ENCODE measurements at places on chromosomes 5 and 9.

DNA sequence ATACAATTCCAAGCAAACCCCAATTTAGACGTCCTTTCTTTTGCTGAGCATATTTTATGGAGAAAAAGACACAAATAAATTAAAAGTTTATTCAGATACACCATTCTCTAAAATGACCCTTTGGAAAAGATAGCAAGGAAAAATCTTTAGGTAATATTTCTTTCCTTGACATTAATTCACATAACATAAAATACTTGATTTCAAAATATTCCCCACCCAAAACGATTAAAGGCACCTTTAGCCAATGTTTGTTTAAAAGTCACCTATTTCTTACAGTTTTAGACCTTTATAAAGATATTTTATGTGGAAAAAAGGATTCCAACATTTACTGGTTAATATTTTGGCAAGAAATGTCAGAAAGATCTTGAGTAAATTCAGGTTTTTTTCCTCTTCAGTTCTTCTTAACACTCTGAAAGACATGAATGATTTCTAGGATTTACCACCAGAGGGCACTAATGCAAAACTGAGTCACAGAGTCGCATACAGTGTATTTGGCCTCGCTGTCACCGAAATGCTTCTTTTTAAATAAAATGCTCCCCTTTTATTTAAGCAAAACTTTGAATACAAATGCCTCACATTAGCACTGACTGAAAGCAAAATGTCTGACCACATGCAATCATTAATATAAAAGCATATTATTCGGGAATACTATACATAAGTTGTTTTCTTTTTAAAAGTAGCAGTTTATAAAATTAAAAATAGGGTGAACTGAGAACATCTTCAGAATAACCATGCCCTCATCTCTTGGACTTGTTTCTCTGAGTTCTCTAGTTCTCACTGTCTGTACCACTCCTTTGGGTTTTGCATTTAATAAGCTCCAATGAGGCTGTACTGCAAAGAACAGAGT is 122.5 kb downstream of the SLC1A3 start:
- peak; percentile 85 for DNase-seq

DNA sequence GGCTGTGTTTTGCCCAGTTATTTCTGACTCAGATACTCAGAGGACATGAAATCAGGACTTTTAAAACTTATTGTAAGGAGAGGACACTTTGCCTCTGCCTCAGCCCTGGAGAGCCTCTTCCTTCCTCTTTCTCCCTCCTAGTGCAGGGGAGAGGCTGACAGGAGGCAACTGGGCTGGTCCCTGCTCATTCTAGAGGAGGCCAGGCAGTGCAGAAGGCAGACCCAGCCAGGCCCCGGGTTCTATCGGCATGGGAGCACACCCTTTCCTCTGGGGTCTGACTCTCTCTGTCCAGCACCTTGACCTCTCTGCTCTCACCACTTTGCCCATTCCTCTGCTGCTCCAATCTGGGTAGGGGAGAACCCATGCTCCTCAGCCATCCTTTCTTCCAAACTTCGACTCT is 16.0 kb upstream of the SMIM32 start:
- peak; percentile 72 for DNase-seq

GRCh38 chr5:170262061-170263045 is 29.6 kb downstream of the C5orf58 start:
- DNase-seq = no peak

DNA sequence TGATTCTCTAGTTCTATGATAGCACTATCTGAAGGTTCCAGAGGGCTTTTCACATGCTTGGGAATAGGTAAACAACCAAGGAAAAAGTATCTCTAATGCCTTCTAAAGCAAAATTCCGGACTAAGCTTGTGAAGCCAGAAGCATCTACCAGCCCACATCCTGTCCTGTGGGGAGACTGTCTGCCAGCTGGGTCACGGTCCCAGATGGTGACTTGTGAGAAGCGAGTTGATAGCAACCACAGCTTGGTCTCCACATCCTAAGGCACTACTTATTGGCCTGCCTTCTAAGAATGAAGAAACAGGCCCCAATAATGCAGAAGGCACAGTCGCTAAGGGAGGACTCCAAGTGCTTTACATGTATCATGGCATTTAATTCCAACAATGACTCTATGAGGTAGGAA is 184.1 kb upstream of the ADRA1B start:
- no peak for DNase-seq

- no peak for DNase-seq
These were observed 17.1 kb downstream of the FCN2 start for GRCh38 chr9:134897584-134898170.

DNA sequence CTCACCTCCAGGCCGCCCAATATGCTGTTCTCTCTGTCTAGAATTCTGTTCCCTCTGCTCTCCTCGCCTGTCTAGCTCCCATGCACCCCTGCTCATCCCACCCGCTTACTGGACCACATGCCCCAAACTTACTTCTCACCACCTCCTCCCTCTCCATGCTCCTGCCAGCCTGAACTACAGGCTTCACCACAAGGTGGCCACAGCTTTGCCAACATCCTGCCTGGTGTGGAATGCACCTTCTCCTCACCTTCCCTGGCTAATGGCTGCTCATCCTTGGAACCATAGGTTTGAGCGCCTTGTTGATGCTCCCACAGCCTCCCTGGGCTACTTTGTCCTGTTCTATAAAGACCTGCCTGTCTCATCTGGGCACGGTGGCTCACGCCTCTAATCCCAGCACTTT is 9.6 kb downstream of the LAMC3 start:
- no peak for DNase-seq

DNA sequence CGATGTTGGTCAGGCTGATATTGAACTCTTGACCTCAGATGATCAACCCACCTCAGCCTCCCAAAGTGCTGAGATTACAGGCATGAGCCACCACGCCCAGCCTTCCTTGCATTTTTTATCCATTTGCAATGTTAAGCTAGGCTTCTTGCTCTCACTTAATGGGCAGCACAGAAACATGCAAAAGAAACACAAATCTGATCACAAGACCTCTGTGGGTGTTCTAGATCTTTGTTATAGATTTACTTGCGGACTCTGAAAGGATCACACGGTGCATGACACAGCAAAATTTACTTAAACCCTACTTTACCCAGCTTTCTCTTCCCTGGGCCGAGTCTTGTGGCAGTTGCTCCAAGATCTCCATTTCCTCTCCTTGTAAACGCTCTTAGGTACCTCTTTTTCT is 71.3 kb downstream of the PSAT1 start:
- DNase-seq = no peak

- no peak for DNase-seq
These were observed 7.8 kb downstream of the NOTCH1 start for GRCh38 chr9:136537896-136538598.

DNA sequence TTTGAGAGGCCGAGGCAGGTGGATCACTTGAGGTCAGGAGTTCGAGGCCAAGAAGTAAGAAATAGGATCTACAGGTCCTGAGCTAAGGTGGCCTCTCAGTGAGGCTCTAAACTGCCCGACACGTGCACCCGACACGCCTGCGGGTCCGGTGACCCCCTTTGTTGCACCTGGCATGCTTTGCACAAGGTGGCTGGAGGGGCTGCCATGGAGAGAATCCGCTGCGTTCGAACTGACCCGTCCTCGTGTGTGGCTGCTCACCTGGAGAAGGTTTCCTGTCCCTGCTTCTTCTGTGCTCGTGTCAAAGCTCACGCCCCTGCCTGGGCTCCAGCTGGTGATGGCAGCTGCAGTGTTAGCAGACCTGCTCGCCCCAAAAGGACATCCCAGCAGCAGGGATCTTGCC is 5.7 kb upstream of the OLFM1 start:
- no peak for DNase-seq

DNA sequence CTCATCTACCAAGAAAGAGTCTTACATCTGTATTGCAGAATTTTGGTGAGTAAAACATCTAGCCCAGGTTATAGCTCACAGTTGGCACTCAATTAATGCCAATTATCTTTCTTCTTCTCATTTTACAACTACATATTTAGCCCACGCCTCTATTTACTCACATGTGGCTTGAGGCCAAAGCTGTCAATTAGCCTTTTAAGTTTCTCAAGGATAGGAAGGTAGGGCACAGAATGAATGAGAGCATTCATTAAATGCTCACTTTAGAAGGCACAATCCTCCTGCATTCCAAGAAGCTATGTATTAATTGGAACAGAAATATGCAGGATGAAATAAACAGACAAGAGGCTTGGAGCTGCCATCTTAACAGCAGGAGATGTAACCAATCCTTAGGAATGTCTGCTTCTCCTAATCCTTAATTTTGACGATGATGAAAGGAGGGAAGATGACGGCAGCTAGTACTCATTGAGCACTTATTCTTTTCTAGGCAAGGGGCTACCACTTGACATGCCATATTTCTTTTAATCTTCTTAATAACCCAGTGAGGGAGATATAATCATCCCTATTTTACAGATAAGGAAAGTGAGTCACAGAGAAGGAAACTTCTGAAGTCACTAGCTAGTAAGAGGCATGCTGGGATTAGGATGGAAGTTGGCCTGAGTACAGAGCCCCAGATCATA is 30.8 kb upstream of the PANK3 start:
- no peak for DNase-seq

- DNase-seq = no peak
These were observed 42.2 kb downstream of the PTTG1 start for GRCh38 chr5:160463740-160464465.

DNA sequence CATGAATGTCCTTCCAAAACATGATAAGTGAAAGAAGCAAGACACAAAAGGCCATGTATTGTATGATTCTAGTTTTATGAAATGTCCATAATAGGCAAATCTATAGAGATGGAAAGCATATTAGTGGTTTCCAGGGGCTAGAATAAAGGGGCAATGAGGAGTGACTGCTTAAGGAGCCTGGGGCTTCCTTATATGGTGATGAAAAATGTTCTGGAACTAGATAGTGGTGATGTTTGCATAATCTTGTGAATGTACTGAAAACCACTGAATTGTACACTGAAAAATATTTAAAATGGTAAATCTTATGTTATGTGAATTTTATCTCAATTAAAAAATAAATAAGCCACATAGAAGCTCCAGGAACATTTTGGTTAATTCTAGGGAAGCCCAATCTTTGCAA is 144.4 kb upstream of the ANKRD55 start:
- no peak for DNase-seq

DNA sequence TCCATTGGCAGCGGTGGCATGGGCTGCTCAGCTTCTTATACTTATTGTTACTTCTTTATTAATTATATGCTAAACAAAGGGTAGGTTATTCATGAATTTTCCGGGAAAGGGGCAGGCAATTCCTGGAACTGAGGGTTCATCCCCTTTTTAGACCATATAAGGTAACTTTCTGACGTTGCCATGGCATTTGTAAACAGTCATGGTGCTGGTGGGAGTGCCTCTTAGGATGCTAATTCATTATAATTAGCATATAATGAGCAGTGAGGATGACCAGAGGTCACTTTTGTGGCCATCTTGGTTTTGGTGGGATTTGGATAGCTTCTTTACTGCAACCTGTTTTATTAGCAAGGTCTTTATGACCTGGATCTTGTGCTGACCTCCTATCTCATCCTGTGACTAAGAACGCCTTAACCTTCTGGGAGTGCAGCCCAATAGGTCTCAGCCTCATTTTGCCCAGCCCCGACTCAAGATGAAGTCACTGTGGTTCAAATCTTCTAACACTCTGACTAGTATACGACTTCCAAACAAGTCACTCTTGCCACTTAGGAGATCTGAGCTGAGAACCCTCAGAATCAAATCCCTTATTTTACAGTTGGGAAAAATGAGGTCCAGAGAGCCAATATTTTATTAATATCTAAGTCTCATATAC is 237.5 kb downstream of the TRIM32 start:
- no peak for DNase-seq

DNA sequence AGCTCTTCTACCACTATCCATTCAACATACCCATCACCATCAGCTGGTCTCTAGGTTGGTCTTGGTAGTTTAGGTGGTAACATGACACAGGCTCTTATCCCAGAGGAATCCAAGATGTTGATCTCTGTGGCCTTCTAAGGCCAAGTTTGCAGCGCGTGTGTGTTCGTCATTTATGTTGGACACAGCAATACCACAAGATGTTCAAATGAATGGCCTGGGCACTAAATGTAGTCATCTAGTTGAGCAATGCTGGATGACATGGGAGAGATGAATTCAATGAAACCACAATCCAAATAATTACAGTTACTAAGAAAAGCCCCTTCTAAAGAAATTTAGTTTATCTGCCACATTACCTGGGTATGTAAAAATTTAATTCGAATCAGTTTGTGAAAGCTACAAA is 292.4 kb downstream of the MRPS30 start:
- DNase-seq = no peak

DNA sequence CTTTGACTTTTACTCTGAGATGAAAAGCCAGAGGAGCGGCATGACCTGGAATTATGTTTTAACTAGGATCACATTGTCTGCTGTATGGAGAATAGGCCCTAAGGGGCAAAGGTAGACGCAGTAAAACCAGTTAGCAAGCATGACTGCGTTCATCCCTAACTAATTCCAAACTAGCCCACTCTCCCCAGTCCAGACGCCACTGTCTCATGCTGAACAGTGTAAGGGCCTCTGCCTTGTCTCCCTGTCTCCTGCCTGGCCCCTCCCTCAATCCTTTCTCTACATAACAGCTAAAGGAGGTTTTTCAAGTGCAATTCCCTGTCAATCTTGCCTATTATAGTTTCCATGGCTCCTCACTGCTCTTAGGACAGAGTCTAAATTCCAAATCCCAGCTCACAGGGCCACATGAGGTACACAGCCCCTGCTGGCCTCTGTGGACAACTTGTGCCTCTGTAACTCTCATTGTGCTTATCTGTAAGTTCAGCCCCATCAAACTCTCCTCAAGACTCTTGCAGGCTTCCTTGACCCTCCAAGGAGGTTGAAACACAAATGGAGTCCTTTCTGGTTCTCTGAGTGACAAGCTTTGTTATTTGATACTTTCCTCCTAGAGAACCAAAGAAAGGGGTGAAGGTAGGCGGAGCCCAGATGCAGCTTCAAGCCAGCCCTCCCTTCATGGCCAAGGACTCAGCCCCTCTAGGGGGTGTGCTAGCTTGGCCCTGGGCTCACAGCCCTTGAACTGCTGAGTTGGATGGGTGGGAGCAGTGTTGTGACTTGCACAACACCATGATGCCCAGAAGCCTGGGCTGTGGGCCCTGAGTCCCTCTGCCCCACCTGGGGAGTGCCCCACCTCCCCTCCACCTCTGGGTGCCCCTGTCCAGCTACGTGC is 16.0 kb upstream of the SLC22A4 start:
- DNase-seq = no peak

GRCh38 chr5:164255598-164256213 is 750.3 kb downstream of the MAT2B start:
- no peak for DNase-seq

DNA sequence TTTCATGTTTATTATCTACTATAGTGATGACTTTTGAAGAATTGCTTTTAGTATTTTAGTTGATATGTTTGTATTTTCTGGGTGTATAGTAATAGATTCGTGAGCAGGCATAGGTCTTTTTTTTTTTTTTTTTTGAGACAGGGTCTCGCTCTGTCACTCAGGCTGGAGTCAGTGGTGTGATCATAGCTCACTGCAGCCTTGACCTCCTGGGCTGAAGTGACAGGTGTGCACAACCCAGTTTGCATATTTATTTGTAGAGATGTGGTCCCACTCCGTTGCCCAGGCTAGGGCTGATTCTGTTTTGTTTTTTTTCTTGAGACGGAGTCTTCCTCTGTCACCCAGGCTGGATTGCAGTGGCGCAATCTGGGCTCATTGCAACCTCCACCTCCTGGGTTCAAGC is 11.9 kb downstream of the ERBIN start:
- DNase-seq = no peak

GRCh38 chr9:76561050-76561713 is 102.2 kb downstream of the GCNT1 start:
- no peak for DNase-seq

All from Kasumi-1 (cell line).